Vagina (tissue), 2 donors: ENCODE measurements at places on chromosomes 13 and 19.

DNA sequence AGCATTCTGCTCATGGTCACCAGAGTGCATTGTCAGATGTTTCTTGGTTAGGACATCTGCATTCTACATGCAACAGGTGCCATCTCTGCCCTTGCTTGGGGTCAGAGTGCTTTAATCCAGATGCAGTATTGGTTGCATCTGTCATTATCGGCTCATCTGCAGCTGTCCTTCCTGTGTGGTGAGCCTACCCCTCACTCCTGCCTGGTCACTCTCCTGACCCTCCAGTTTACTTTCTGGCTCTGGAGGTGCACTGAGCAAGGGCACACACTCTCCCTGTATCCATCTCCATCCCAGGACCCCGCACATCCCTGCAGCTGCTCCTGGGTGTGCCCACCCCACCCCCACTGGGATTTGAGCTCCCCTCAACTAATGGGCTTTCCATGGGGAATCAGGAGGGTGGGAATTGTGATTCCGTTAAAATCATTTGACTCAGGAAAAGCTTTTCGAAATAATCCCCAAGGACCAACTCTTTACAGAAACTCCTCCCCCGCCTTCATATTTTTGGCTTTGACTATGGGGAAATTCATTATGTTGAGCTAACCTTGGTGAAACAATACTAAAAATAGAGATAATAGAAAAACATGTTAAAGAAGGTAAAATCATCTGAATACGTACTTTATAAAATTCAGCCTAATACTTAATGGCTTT lies 70.2 kb downstream of the COL4A2 start:
- no peak for DNase-seq
- H3K27ac ChIP-seq: no peak overlapping the region
- no peaks in the 10 kb centered on the region for H3K36me3 ChIP-seq
- no peaks in the 10 kb centered on the region for H3K27me3 ChIP-seq

DNA sequence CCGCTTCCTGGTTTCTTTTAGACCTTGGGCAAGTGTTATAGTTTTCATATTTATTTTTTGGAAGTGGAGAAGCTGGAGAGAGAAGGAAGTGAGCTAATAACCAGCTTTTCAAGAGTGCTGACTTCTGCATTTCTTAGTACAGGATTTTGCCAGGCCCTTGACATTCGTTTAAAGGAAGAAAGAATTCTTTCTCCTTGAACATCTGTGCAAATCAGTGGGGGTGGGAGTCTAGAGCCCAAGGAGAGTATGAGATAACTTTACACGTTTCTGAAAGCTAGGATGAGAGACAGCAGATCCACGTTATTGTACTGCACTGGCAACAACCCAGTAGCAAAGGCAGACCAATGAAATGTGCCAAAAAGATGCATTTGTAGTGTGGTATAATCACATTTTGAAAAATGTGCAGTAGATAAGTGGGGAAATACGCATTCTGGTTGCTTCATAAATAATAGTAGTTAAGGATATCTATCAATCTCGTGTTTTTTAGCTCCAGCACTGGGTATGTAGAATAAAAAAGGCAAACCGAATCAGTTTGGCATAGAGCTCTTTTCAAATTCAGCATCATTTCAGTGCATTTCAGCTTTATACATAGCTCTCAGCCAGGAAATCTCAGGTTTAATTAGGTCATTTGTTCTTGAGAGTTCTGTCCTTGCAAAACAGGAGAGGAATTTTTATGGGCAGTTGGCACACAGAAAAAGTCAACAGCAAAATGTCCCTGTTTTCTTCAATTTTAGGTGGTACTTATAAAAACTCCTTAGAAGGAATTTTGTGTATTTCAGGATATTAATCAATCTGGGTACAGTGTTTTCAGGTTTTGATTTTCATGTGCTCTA lies 4.3 kb downstream of the RNF113B start:
- H3K36me3 ChIP-seq: no peaks in the 10 kb centered on the region
- peak overlapping the region; percentile 67 for H3K27ac ChIP-seq
- no peak for DNase-seq
- H3K4me1 ChIP-seq: peaks cover 43% of the 10 kb centered on the region
- H3K4me3 ChIP-seq: no peak overlapping the region

DNA sequence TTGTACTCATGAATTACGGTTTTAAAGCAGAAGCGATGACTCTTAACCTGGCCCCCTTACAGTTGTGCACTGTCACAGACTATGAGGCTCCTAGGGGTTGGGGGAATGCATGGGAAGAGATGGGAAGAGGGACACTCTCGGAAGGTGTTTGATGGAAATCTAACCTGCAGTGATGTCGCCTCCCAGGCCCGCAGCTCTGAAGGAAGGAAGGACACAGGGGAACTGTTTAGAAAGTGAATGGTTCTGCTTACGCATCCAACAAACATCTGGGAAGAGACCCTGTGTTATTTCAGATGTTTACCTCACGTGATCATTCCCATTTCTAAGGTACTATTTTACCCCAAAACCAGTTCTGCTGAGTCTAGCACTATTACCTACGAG lies 48.0 kb upstream of the SLC7A9 start:
- no peaks in the 10 kb centered on the region for H3K27me3 ChIP-seq
- H3K4me3 ChIP-seq: no peak overlapping the region
- H3K27ac ChIP-seq: no peak overlapping the region
- peaks cover 52% of the 10 kb centered on the region for H3K36me3 ChIP-seq
- no peaks in the 10 kb centered on the region for H3K4me1 ChIP-seq
- DNase-seq: no peak

DNA sequence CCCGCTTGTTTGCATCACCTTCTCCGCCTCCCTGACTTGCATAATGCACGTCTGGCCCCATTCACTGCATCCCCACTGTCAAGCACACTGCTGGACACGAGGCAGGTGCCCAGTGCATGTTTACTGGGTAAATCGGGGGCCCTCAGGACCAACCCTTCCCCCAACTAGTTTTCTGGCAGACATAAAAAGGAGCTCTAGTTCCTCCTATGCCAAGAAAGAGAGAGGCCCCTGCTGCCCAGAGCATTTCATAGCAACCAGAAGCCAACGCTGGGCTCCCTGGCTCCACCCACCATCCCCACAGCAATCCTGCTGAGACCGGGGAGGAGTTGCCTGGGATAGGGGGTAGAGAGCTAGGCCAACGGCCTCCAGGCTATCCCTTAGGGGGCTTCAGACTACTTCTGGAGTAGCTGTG lies 23.2 kb downstream of the ANKRD27 start:
- no peak for DNase-seq
- peaks cover 56% of the 10 kb centered on the region for H3K36me3 ChIP-seq
- no peak overlapping the region for H3K27ac ChIP-seq
- no peaks in the 10 kb centered on the region for H3K27me3 ChIP-seq

DNA sequence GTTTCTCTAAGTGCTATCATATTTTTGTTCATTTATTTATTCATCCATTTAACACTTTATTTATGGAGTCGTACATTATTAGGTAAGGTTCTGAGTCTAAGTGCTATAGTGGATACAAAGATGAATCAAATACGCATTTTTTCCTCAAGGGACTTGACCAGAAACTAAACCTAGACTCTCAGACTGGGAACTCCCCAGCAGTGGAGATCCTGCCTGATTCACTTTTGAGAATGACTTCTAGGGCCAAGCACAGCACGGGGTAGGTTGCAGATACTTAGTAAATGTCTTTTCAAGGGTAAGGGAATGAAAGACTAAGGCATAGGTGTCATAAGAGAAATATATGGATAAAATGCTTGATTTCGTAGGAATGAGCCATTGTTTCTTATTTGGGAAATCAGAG lies 7.2 kb downstream of the DNAJC15 start:
- H3K27ac ChIP-seq: no peak overlapping the region
- H3K4me1 ChIP-seq: peaks cover 9% of the 10 kb centered on the region

DNA sequence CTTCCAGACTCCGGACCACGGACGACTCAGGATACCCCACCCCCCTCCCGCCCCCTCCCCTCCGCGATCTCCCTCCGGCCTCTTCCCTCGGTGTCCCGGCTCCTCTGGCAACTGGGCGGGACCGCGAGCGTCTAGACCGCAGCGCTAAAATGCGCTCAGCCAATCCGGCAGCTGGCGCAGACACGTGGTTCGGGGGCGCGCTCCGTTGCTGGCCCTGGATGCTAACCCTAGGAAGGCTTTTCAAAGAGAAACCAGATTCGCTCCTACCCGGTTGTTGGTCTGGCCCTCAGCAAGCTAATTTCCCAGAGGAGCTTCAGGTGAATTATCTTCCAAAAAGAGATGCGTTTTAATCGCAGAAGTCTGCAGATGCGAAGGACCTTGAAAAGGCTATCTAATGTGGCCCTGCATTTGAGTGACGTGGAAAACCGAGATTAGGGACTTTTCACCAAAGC lies at the start of gene DZIP1:
Gene DZIP1 (minus strand): TSS at position 106 of the 452 bp plus-strand sequence. CDS start 2,677 bp downstream, outside the sequence.
- DNase-seq: no peak
- H3K4me3 ChIP-seq: peak within 1 kb of the TSS; percentile 77
- H3K27ac ChIP-seq: peak within 1 kb of the TSS; percentile 74
- no peaks in the 10 kb centered on the region for H3K27me3 ChIP-seq
- no peaks in the 10 kb centered on the region for H3K36me3 ChIP-seq

GRCh38 chr13:101019126-101019525 lies 344.5 kb upstream of the TMTC4 start:
- H3K4me3 ChIP-seq: no peak overlapping the region
- no peak for DNase-seq
- no peak overlapping the region for H3K27ac ChIP-seq
- H3K36me3 ChIP-seq: no peaks in the 10 kb centered on the region
- no peaks in the 10 kb centered on the region for H3K4me1 ChIP-seq
- no peaks in the 10 kb centered on the region for H3K27me3 ChIP-seq

GRCh38 chr13:41651413-41652058 lies 194.2 kb downstream of the RGCC start:
- H3K4me1 ChIP-seq: peaks cover 11% of the 10 kb centered on the region
- DNase-seq: no peak
- no peaks in the 10 kb centered on the region for H3K36me3 ChIP-seq
- H3K27ac ChIP-seq: no peak overlapping the region
- no peak overlapping the region for H3K4me3 ChIP-seq
- H3K27me3 ChIP-seq: no peaks in the 10 kb centered on the region

DNA sequence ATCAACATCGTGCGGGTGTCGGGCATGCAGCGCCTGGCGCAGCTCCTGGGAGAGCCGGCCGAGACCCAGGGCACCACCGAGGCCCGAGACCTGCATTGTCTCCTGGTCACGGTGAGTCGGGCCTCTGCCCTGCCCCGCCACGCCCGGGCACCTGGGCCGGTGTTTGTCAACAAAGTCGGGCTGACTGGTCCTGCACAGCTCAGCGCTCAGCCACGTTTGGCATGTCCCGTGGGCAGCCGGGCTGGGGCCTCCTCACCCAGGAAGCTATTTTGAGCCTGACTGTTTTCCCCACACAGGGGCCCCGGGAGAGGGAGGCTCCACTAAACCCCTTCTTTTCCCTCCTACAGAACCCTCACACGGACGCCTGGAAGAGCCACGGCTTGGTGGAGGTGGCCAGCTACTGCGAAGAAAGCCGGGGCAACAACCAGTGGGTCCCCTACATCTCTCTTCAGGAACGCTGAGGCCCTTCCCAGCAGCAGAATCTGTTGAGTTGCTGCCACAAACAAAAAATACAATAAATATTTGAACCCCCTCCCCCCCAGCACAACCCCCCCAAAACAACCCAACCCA lies 1.3 kb downstream of the GADD45B start:
- no peaks in the 10 kb centered on the region for H3K36me3 ChIP-seq
- no peak for DNase-seq
- H3K4me1 ChIP-seq: peaks cover 41% of the 10 kb centered on the region
- H3K27ac ChIP-seq: peak overlapping the region; percentile 85
- H3K4me3 ChIP-seq: peak overlapping the region; percentile 98

GRCh38 chr13:23983671-23984070 lies 86.4 kb upstream of the C1QTNF9B start:
- peaks cover 19% of the 10 kb centered on the region for H3K4me1 ChIP-seq
- DNase-seq: no peak
- H3K27ac ChIP-seq: no peak overlapping the region
- H3K4me3 ChIP-seq: no peak overlapping the region
- no peaks in the 10 kb centered on the region for H3K36me3 ChIP-seq
- H3K27me3 ChIP-seq: no peaks in the 10 kb centered on the region

- H3K27ac ChIP-seq: no peak overlapping the region
- peaks cover 6% of the 10 kb centered on the region for H3K27me3 ChIP-seq
Observed at GRCh38 chr19:6769006-6769619, 1.9 kb upstream of the SH2D3A start.

DNA sequence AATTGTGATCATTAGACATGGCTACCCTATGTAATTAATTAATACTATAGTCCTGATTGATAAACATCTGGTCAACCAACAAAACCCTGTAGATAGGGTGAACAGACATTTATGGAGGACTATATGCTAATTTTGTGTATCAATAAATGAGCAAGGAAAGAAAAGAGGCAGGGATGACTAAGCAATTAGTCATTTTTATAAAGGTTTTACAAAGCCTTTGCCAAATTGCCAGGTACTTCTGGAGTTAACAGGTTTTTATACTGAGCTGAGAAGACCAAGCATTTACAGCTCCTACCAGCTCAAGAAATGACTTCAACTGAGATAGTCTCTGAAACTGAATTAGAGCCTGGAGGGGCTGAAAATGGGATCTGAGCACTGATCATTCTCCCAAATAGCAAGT lies 186.8 kb upstream of the PRR20A start:
- H3K36me3 ChIP-seq: no peaks in the 10 kb centered on the region
- no peak overlapping the region for H3K4me3 ChIP-seq
- no peak for DNase-seq
- no peaks in the 10 kb centered on the region for H3K4me1 ChIP-seq
